ENCODE measurements at places on chromosomes 2 and 18. TPM values are rescaled to one million over a fixed set of nuclear protein-coding genes. Genes with fewer than 3 reads are reported as not detected.

DNA sequence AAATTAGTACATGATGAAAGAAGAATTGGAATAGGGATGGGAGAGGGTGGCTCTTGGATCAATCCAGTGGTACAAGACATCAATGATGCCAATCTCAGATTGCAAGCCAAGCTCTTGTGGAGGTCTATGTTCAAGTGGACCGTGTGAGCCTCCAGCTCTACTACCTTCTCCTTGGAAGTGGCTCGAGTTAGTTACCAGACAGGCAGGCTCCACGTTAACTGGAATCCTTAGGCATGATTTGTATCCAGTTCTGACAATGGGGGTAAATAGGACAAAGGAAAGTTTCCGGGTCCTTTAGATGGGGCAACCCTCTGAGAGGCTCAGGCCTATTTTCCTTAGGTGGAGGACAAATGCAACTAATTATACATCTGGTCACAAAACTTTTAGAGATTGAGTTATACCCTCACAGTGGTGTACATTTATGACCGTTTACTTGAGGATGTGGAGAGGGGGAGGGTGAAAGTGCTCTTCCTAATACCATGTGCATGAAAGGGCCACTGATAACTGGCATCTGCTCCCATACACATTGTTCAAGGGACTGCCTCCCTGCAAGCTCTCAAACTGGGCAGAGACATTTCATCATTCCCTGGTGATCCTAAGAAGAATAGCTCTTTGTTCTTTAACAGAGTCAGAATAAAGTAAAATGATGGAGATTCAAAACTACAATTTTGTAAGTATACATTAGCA lies 180.2 kb downstream of the SOCS6 start:
- H3K27ac ChIP-seq = no peak overlapping the region
- no peaks in the 10 kb centered on the region for H3K36me3 ChIP-seq
- DNase-seq = no peak
- H3K4me3 ChIP-seq = no peak overlapping the region

DNA sequence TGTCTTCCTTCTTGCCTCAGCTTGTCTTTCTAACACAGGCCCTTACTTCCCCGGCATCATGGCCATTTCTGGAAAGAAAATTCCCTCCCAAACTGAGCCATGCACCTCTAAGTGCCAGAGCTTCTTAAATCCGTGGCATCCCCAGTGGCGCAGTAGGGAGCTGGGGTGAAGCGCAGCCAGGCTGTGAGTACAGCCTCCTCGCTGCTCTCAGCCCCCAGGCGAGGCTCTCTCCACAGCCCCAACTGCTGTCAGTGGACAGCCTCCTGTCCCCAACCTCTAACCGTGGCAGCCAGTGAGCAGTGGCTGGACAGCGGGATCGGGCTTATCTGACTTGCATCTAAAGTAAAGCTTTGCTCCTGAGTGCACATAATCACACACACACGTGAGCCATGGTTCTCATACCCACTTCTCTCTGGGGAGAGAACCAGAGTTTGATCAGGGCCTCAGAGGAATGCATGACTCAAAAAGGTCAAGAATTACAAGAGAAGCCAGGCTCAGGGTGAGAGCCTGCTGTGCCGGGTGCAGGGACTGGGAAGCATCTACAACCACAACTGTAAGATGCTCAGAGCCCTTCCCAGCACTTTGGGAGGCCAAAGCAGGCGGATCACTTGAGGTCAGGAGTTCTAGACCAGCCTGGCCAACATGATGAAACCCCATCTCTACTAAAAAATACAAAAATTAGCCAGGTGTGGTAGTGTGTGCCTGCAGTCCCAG lies 50.7 kb downstream of the SFXN5 start:
- H3K4me1 ChIP-seq = no peaks in the 10 kb centered on the region
- no peak overlapping the region for H3K27ac ChIP-seq
- no peak overlapping the region for H3K4me3 ChIP-seq
- H3K27me3 ChIP-seq = peaks cover 2% of the 10 kb centered on the region
- no peaks in the 10 kb centered on the region for H3K36me3 ChIP-seq

DNA sequence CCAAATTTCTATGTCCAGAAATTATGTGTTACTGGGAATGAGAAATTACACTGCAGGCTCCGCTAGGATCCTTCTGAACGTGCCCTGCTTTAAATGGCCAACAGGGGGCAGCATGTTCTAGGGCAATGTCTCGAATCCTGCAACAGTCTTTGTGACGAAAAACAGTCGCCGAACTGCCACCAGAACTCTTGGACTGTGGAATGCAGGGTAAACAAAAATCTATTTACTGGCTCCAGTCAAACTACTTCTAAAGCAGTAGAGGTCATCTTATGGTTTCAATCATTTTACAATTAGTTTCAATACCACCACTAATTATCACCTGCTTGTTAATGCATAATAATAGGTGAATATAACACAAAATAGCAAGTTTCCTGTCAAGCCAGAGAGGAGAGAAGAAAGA lies 9.8 kb upstream of the ZNF397 start:
- DNase-seq = peak; percentile 87
- no peaks in the 10 kb centered on the region for H3K27me3 ChIP-seq
- H3K4me1 ChIP-seq = peaks cover 3% of the 10 kb centered on the region
- no peaks in the 10 kb centered on the region for H3K36me3 ChIP-seq
- H3K27ac ChIP-seq = no peak overlapping the region

- H3K27ac ChIP-seq = no peak overlapping the region
- H3K4me1 ChIP-seq = peaks cover 38% of the 10 kb centered on the region
- DNase-seq = no peak
- H3K27me3 ChIP-seq = peaks cover 2% of the 10 kb centered on the region
- no peak overlapping the region for H3K4me3 ChIP-seq
- H3K36me3 ChIP-seq = no peaks in the 10 kb centered on the region
These were observed 17.0 kb downstream of the ARHGAP28 start for GRCh38 chr18:6746386-6746960.

The CCDC138 gene
- 12.0 TPM for total RNA-seq

The RASGRP3 gene
- not detected for total RNA-seq

Measured in glutamatergic neuron (in vitro differentiated cells).